ENCODE measurements at places on chromosomes 5 and 9.
A peak's percentile ranks its signal among the peaks of the same experiment; 100 is the strongest.

DNA sequence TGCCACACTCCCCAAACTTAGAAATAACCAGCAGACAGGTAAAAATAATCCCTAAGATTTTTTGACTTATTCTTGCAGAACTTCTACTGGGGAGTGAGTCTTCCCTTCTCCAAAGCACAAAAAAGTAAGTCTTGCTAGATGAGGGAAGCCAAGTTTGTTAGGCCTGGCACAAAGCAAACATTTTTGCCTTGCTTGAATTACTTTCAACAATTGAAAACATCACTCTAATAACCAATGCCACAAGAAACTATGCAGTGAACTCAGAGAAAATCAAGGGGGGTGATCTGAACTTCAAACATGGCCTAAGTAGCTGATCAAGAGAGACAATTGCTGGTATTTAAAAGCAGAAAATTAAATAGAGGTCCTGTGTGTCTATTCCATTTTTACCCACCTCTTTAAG, 123.6 kb upstream of the SLC1A3 start:
- no peak for DNase-seq

GRCh38 chr5:131810510-131811249, 13.9 kb upstream of the FNIP1 start:
- no peak for DNase-seq

DNA sequence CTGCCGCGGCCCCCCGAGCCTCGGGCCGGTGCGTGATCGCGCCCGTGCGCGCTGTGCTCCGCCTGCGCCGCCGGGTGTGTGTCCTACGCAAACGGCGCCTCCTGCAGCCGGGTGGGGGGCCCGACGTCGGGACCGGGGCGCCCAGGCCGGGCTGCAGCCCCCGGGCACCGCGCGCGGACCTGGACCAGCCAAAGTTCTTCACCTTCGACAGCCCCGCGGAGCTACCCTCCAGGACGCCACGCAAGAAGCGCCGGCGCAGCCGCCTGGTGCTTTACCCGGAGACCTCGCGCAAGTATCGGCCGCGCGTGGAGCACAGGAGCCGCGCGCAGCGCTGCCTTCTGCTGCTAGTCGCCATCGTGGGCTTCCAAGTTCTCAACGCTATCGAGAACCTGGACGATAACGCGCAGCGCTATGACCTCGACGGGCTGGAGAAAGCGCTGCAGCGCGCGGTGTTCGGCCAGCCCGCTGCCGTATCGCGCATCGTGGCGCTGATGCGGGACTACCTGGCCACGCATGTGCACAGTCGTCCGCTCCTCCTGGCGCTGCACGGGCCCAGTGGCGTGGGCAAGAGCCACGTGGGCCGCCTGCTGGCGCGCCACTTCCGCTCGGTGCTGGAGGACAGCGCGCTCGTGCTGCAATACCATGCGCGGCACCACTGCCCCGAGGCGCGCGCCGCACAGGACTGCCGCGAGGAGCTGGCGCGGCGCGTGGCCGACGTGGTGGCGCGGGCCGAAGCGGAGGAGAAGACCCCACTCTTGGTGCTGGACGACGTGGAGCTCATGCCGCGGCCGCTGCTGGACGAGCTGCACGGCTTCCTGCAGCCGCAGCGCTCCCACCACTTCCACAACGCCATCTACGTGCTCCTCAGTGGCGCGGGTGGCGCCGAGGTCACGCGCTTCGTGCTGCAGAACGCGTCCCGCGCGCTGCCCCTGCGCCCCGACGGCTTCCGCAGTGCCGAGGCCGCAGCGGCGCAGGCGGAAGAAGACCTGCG, 1.5 kb downstream of the TOR4A start:
- no peak for DNase-seq

- no peak for DNase-seq
These were observed 180.4 kb upstream of the ANKRD55 start for GRCh38 chr5:56413546-56413945.

DNA sequence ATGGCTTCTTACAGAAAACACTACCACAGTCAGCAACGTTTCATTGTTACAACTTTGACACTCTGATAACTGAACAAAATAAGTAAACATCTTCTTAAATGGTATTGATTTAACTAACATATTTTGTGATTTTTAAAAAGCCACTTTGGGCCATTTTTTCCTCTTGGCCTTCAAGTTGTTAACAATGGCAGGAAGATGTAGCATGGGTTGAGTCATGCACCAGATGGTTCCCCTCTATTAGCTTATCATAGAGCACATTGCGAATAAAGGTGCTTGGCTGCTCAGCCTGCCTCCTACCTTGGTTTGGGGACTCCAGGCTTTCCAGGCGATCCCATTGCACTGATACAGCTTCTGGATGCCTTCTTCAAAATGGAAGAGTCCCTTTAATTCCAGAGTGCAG, 24.1 kb upstream of the CER1 start:
- DNase-seq: no peak

DNA sequence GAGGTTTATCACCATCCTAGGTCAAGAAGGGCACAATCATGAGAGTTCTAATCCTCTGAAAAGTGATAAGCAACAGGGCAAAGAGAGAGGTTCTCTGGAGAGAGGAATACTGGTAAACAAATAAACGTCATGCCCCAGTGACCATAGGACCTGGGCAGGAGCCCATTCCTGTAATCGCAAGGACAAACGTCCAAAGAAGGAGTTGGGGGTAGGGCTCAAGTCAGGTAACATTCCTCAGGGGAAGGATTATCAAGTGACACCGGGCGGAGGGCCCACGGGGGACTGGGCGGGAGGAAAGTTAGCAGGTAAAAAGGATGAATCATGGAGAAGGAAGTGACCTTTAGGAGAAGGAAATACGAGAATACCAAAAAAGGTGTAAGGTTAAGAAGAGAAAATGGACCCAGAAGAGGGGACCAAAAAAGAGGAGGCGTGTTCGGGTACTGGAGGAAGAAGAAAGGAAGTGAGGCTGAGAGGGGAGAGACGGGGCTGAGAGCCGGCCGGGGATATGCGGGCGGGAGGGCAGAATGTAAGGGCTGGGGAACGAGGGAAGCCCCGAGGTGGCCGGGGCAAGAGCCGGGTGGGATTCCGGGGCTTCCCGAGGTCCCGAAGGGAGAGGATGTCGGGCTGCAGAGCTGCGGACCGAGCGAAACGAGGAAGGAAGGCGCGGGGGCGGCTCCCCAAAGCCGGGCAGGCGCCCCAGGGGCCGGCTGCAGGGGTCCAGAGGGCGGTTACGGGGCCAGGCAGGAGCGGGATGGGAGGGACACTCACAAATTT, 583 bp downstream of the DIAPH1 start:
- no peak for DNase-seq

- no peak for DNase-seq
These were observed 54.1 kb upstream of the STK32A start for GRCh38 chr5:147180751-147181150.

GRCh38 chr5:109786206-109786855, 96.6 kb downstream of the MAN2A1 start:
- DNase-seq: no peak

DNA sequence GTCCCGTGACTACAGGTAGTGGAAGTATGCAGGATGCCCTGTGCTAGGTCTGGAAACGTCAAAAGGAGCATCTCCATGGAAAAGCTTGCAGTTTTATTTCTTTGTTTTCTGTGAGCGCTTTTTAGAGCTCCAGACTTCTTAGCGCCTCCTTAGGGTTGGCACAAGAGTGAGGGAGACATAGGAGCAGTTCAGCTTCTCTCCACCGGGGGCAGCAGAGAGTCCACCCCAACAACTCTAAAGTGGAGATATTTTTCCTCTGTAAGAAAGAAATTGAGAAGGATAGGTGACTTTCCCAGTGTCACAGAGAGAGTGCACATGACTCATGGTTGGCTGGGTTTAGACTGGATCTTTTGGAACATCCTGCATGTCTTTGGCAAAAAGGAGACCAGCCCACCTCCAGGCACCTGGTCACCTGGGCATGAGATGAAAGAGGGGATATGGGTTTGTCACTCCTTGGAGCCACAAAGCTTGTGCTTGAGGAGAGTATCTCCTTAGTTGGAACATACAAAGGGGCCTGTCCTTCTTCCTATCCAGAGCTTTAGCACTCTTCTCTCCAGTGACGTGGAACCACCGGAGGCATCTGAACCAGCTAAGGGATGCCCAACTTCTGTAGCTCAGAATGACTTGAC, 637.7 kb downstream of the SEMA5A start:
- peak; percentile 10 for DNase-seq

- no peak for DNase-seq
These were observed 139.3 kb upstream of the SHB start for GRCh38 chr9:38208206-38208901.

DNA sequence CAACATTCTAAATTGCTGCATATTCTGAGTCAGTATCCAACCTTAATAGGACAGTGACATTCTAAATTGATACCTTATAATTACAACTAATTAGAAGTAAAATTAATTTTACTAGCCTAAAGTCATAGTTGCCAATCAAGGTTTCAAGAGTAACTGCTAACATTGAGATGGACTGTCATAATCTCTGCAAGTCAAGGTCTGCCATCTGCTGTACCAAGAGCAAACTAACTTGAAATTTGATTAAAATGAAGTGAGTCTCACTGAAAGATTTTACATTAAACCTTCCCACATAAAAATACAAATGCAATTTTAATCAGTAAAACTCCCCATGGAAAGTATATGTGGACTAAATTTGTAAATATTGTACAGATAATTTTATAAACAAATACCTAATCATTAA, 235.3 kb downstream of the PRDM9 start:
- DNase-seq: peak; percentile 12

DNA sequence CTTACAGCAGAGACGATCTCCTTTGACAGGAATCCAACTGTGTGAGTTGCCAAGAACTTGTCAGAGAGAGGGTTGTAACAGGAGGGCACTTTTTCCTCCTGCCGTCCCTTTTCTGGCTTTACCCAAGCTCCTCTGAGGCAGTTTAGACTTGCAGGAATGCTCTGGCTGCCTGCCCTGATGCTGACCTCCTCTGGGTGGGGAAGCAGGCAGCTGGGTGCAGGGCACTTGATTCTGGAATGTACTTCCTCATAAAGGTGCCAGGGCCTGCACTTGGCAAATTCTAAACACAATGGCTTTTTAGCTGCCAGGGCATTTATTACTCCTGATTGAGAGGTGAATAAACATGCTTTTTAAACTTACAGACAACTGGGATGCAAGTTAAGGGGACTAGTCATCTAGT, 190.4 kb downstream of the EPB41L4A start:
- DNase-seq: no peak

DNA sequence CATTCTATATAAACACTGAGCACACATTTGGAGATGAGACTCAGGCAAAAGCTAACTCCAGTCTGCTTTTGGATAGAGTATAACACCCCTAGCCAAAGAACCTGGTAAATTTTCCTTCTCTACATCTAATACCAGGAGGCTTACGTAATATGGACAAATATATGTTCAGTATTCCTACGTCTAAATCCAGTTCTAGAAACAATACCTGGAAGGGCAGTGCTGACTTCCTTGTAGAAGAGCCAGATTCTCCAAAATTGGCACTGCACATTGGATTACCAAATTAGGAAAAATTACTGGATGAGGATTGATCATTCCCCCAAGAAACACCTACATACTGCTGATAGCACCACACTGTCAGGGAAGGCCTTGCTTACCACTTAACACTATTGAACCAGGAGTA, 247.4 kb downstream of the SAXO1 start:
- DNase-seq: no peak

GRCh38 chr5:158320934-158321333, 462.0 kb upstream of the CLINT1 start:
- no peak for DNase-seq
